ENCODE measurements at places on chromosomes 7 and 10.
A peak's percentile ranks its signal among the peaks of the same experiment; 100 is the strongest.

DNA sequence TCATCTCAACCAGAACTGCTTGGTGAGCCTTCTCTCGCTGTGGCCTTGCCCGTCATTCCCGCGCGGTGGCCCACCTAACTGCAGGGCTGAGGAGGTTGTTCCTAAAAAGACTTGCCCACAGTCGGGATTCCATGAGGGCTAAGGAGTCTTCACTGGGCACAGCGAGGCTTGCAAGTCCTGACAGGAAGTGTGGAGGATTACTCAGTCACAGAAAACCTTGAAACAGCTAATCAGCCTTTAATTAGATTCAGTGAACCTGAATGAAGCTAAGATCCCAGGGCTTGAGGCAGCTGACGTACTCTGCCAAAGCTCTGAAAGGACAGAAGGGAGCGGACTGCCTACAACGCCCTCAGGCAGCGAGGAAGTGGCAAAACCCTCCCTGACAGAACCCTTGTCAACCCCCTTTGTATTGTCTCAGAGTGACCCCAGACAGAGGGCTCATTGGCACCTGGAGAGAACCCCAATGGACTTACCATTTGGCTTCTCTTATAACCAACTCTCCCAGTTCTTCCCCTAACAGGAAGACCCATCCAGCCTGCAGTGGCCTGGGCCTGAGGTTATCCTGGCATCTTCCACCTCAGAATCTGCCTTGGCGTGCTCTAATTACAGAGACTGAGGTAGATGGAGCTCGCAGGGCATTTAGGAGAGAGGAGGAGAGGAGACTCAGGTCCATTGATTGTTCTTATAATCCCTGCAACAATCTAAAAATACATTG lies 2.5 kb upstream of the LAMB4 start:
- DNase-seq: no peak

DNA sequence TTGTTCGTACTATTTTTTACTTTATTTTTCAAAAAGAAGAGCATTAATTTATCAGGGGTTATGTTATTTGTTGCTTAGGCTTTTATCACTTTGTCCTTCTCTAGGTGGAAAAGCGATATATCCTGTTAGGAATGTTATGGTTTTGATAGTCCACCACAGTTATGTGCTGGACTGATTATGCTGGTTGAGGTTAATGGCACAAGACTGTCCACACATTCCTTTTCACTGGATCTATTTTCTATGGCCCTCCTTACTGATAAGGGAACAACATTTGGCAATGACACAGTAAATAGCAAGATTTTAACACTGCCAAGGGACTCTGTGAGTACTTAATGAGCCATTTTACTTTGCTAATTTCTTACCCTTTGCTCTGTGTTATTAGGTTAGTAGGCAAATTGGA lies 1212.3 kb downstream of the NXPH1 start:
- DNase-seq: no peak

GRCh38 chr10:32955299-32955772 lies 2.7 kb downstream of the ITGB1 start:
- DNase-seq: no peak

DNA sequence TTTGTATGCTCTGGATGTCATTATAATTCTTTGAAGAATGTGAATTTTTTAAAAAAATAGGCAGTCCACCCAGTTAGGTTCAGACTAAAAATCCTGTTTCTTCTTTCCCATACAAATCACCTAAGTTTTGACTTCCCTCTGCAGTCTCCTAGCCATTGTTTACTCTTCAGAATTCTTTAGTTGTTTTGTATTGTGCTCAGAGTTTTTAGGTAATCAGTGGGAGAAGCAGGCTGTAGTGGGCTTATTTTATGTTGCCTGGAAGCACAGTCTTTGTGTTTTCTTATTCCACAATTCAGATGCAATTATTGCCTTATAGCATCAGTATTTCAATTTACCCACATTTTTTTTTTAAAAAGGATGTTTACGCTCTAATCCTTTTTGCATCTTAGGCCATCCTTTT lies 94.9 kb downstream of the AKAP9 start:
- DNase-seq: no peak

DNA sequence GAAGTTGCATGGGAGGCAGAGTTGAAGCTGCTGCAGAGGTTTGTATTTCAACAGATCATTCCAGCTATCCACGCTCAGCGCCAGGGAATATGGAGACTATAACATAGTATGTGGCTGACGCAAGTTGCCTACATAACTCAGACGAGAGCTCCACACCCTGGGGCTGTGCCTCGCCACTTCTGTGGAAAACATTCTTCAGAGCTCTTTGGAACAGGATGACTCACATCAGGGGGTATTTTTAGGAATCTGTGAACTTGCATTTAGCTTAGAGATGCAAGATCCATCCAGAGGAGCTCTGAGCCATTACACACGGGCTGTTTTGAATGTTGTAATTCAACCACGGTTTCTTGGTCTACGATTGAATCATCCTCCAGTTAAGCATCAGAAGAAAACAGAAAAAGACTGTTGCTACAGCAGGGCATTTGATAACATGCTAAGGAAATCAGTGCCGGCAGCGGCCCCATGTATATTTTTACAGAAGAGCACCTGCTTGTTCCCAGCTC lies 481.5 kb upstream of the AKR1E2 start:
- DNase-seq: peak; percentile 18

GRCh38 chr10:18236756-18237155 lies 96.5 kb downstream of the CACNB2 start:
- DNase-seq: no peak

DNA sequence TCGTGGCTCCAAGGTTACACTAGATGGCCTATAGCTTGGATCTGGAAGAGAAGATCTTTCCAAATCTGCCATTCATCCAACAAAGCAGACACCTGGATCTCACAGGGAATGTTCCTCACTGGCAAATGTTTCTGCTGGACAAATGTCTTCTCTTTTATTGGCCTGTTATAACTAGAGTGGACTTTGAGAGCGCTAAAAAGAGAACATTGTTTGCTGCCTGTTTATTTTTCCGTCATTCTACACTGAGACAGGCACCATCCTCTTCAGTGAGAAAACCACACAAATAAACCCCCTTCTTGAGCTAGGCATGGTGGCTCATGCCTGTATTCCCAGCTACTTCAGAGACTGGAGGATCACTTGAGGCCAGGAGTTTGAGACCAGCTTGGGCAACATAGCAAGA lies 206.9 kb downstream of the CREB5 start:
- no peak for DNase-seq

DNA sequence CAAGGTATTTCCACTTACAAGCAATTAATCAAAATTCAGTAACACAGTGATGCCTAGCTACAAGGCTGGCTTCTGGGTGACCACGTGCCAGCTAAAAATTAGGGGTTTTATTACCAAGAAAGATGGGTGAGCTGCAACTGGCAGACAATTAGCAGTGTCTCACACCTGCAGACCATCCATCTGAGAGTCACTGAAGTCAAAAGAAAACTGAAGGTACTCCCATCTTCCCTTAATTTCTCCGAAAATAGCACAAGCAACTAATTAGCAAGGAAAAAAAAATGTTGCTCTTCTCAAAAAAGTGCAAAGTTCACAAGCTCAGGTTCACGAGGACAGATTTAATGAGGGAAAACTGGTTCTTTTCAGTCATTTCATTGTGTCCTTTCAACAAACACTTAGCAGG lies 28.4 kb downstream of the RSU1 start:
- no peak for DNase-seq

- DNase-seq: no peak
These were observed 3.3 kb downstream of the PLXDC2 start for GRCh38 chr10:19819419-19820033.

DNA sequence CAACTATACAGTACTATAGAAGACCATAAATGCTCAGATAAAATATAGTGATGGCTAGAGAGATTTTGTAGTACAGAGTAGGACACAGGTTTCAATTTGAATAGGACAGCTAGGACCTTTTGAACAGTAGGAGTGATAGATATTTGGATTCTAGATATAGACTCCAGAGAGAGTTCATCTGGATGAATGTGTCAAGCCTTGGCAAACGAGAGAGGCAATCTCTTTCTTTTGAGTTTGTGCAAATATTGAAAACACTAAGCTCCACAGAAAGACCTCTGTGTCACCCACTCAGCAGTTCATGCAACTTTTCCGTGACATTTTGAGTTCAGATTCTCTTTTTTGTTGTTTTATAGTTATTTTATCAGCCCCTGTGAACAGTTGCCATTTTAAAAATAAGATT lies 834.3 kb upstream of the COBL start:
- DNase-seq: no peak

Data from caudate nucleus (tissue), 63 donors.